BJ (cell line): ENCODE measurements at places on chromosomes 11 and 22.

DNA sequence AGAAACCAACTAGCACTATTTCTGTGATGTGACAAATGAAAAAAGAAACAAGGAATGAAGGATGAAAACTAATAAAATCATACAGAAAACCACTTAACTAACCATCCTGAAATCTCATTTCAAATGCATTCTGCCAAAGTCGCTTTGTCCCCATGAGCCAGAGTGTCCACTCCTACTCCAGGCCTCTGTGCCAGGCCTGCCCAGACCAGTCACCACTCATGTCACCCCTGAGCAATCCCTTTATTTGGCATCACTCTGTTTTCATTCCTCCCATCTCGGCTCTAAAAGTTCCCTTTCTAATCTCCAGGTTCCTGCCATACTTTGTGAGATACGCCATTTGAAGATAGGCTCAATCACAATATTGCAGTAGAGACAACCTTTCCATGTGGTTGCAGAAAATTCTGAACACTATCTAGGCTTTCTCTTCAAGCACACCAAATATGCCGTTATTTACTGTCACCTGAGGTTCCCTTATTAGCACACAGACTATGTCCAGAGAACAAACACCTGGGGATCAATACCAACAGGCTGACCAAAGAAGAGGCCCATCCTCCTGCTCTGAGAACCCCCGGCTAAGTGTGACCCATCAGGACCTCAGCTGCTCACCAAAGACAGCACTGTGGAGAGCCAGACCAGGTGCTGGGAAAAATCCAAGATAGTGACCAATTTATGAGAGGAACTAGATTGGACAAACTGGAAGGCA is 202.4 kb downstream of the LARGE1 start:
- no peak for DNase-seq

DNA sequence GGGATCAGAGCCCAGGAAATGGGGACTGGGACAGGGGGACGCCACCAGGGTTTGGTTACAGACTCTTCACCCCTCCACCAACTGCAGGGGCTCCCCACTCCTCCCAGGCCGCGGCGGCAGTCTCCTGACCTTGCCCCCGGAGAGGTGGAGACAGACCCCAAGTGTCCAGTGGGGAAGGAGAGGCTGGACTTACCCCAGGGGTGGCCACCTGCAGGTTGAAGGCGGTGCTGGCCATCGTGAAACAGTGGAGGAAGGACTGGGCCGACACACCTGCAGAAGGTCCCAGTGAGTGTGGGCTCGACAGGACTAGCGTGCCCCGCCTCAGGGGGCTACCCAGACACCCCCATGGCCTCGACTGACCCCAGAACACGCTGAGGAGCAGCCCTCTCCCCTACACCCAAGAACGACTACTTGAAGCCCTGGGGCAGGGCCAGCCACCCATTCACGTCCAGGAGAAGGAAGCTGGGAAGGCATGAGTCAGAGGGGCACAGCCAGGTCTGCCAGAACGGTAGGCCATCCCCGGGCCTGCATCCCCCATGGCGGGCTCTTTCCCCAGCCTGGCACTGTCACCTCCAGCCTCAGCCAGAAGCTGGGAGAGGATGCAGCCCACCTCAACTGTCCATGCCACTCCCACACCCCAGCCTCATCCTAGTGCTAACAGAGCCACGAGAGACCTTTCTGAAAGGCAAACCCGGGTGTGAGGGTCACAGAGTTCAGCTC is 2.3 kb downstream of the GATD1 start:
- DNase-seq, result no peak

- DNase-seq, result peak; percentile 39
These were observed 219.1 kb upstream of the CCDC179 start for GRCh38 chr11:23079382-23079813.

GRCh38 chr11:32939046-32939445 is 46.4 kb downstream of the QSER1 start:
- DNase-seq, result no peak

- no peak for DNase-seq
These were observed 2.6 kb downstream of the MRGPRF start for GRCh38 chr11:69010361-69010891.

DNA sequence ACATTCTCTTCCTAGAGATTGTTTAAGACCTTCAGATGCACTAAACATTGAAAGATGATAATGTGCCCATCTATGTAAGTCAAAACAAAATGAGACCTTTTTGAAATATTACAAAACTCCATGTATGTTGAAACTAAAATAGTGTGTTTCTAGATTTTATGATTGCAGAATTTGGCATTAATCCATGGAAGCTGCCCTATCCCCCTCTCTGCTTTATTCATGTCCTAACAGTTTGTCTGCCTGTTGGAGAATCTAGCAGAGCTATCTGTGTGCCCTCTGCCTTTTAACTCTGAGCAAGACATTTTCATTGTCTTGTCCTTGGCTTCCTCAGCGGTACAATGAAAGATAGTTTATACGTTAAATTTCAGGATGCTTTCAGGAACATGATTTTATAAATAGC is 105.5 kb downstream of the FAT3 start:
- DNase-seq, result no peak

DNA sequence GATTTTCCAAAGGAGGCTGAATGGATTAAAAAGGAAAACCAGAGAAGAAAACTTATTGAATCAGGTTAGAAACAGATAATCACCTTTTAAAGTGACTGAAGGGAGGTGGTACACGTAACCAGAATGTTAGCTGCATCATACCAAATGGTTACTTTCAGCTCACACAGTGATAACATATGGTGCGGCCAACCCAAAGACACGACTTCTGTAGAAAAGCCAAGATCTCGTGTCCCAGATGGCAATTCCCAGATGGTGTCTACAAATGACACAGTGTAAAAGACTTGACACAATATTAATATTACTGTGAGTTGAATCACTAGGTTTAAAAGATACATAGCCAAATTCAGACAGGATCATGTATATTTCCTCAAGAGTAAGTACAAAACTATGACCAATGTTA is 5.2 kb downstream of the PPP2R1B start:
- DNase-seq, result no peak

GRCh38 chr11:83153764-83154163 is 3.2 kb upstream of the PCF11 start:
- no peak for DNase-seq

DNA sequence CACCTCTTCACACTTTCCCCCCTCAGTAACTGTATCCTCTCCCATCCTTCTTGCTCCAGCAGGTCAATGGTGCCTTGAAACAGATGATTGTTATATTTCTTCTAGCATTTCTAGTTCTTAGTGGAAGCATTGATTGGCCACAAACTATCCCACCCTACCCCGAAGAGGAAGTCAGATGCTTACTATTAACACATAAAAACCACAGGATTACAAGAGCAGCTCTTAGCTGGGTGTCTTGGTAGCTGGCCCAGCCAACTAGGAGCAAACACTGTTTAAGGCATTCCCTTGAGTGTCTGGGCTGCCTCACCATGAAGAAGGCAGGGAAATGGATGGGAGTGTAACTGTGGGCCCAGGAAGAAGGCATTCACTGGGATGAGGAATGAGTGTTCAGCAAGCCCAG is 176.6 kb downstream of the GRIK4 start:
- no peak for DNase-seq

GRCh38 chr11:3001496-3001895 is 9.4 kb upstream of the NAP1L4 start:
- DNase-seq, result no peak

DNA sequence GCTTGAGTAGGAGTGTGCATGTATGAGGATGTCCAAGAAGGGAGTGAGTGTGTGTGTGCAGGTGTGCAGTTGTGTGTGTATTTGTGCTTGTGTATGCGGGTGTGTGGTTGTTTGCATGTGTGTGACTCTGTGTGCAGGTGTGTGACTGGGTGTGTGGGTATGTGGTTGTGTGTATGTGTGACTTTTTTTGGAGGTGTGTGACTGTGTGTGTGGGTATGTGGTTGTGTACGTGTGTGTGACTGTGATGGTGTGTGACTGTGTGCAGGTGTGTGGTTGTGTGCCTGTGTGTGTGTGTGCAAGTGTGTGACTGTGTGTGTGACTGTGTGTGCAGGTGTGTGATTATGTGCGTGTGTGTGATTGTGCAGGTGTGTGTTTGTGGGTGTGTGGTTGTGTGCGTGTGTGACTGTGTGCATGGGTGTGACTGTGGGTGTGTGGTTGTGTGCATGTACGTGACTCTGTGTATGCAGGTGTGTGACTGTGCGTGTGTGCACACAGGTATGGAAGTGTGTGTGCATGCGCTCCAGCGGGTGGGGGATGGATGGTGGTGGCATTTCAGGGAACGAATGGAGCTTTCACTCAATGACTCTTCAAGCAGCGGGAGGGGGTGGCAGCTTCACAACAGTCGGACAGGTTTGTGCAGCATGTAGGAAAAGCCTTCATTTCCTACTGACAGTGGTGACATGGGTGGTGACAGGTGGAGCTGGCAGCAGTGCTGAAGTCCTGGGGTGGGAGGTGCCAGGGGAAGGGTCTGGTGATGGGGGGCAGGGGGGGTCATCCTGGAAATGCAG is 47.6 kb downstream of the CACNA1I start:
- DNase-seq, result no peak
